ENCODE measurements at places on chromosomes 11 and 22.

- DNase-seq, result no peak
Measured at GRCh38 chr22:25508161-25508560, 56.3 kb upstream of the GRK3 start.

DNA sequence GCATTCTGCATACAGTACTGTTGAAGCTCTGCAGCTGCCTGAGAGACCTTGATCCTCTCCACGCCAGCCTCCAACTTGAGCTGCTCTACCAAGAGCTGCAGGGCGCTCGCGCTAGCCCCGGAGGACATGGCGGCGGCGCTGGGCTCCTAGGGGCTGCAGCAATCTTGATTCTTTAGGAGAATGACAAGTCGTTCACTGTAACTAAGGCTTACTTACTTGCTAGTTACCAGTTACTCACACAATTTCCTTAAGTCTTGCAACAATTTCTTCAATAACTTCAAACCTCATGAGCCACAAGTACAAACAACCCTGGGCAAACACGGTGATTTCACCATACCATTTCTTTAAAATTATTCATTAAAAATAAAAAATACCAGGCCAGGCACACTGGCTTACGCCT, 21.9 kb downstream of the SBF2 start:
- DNase-seq, result no peak

- DNase-seq, result no peak
Measured at GRCh38 chr11:76104285-76104684, 102.0 kb downstream of the WNT11 start.

DNA sequence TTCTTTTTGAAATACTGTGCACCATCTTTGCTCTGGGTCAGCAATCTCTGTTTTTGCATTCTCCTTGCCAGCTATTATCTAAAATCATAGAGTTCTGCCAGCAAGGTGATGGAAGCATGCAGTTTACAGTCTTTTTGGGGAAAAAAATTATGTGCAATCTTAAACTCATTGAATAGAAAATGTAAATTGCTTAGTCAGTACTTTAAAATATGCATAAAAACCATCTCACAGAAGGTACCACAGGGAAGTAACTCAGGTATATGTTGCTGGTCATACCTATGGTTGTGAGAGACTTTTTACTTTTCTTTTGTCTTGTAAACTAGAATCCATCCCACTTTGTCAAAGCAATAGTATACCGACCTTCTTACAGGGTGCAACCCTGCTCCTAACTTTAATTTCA, 469.8 kb upstream of the ANO3 start:
- DNase-seq, result no peak

- no peak for DNase-seq
Measured at GRCh38 chr11:83778596-83778995, 492.4 kb upstream of the CCDC90B start.

GRCh38 chr11:8746331-8746974, 63.9 kb downstream of the RPL27A start:
- DNase-seq, result no peak

- no peak for DNase-seq
Measured at GRCh38 chr22:25628494-25628893, 64.0 kb downstream of the GRK3 start.

- DNase-seq, result no peak
Measured at GRCh38 chr11:34603129-34604001, 17.5 kb upstream of the EHF start.

DNA sequence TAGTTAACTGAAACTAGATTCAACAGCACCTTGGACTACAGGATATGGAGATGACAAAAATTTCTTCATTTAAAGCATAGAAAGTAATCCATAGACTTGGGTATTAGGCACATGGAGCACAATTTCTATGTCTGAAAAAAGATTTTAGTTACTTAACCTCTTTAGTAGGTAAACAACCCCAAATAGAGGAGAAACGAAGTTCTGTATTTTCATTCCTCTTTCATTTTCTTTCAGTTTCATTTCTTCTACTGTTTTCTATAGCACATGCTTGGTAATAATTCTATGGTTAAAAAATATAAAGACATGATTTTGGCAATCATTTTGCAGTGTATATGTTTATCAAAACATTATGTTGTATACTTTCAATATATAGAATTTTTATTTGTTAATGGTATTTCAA, 99.5 kb downstream of the CASP12 start:
- DNase-seq, result no peak

DNA sequence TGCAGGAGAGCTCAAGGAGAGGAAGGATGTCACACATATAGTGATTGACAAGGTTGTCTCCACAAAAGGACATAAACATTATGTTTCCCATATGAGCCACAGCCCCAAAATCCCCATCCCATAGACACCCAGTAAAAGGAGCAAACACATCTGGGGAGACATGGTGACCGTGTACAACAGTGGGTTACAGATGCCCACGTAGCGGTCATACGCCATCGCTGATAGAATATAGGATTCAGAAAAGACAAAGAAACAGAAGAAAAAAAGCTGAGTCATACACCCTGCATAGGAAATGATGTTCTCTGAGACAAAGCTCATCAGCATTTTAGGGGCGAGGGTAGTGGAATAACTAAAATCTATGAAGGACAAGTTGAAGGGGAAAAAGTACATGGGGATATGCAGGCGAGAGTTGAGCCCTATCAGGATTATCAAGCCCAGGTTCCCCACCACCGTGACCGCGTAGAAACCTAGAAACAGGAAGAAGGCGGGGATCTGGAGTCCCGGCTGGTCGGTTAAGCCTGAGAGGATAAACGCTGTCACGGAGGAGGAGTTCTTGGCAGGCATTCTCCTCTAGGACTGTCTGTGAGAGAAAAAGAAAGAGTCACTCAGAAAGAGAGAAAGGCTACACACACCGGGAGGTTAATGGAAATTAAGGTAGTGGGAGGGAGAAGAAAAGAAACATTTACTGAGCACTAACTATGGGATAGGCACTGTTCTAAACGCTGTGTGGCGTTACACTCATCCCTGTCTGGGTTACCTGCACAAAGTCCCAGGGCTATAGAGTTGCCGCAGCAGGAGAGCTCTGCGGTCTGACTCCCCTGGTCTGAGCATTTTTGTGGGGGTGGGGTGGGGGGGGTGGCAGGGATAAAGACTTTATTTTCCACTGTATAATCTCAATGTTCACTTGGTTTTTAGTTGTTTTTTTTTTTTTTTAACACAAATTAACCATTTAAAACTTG, 36.1 kb upstream of the OR8B8 start:
- DNase-seq, result no peak

GRCh38 chr22:49362211-49362839, 465.3 kb downstream of the BRD1 start:
- no peak for DNase-seq

DNA sequence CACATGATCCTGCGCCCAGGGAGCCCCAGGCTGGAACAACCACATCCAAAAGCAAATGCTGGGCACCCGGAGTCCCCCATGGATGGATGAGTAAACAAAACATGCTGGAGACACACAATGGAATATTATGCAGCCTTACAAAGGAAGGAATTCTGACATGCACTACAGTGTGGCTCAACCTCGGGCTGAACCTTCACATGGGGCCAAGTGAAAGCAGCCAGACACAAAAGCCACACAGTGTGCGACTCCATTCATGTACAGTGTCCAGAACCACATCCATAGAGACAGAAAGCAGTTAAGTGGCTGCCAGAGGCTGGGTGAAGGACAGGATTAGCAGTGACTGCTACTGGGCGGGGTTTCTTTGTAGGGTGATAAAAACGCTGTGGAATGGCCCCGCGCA, 10.1 kb downstream of the POLR3H start:
- DNase-seq, result no peak

- DNase-seq, result no peak
Measured at GRCh38 chr11:47552056-47552565, 821 bp downstream of the CELF1 start.

DNA sequence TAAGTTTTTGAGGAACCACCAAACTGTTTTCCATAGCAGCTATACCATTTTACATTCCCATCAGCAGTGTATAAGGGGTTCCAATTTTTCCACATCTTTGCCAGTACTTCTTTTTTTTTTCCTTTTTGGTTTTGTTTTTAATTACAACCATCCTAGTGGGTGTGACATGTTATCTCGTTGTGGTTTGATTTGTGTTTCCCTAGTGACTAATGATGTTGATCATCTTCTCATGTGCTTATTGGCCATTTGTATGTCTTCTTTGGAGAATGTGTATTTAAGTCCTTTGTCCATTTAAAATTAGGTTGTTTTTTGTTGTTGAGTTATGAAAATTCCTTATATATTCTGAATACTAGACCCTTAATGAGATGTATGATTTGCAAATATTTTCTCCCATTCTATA, 59.3 kb downstream of the STIM1 start:
- DNase-seq, result no peak

DNA sequence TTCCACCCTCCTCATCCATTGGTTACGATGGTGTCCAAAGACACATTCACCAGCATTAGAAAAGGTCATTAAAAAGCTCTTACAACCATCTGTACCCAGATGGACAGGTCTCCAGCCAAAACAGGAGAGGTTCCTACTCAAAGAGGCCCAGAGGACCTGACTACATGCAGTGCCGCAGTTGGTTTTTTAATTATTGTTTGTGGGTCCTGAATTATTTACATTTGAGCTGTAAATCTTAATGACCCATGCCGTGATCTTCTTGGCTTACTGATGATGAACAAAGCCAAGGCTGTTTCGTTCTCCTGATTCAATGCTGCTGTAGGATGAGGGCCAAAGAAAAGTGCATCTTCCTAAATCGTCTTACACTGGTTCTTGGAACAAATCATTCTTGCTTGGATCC, 83.7 kb downstream of the CADM1 start:
- no peak for DNase-seq

DNA sequence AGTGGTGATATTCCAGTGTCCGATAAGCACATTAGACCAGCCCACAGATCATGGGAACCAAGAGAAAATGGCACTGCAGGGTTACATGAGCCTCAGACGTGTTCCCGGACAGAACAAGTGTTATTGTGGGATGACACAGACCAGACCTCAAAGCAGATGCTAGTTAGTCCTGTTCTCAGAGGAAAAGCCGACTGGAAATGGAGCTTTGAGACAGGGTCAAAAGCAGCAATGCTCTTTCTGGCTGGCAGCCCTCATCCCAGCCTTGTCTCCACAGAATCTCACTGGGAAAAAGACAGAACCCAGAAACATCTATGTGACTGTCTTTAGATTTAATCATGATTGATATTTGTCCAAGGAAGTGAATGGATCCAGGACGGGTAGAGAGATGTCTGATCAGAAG, 506.8 kb downstream of the INSC start:
- DNase-seq, result no peak

DNA sequence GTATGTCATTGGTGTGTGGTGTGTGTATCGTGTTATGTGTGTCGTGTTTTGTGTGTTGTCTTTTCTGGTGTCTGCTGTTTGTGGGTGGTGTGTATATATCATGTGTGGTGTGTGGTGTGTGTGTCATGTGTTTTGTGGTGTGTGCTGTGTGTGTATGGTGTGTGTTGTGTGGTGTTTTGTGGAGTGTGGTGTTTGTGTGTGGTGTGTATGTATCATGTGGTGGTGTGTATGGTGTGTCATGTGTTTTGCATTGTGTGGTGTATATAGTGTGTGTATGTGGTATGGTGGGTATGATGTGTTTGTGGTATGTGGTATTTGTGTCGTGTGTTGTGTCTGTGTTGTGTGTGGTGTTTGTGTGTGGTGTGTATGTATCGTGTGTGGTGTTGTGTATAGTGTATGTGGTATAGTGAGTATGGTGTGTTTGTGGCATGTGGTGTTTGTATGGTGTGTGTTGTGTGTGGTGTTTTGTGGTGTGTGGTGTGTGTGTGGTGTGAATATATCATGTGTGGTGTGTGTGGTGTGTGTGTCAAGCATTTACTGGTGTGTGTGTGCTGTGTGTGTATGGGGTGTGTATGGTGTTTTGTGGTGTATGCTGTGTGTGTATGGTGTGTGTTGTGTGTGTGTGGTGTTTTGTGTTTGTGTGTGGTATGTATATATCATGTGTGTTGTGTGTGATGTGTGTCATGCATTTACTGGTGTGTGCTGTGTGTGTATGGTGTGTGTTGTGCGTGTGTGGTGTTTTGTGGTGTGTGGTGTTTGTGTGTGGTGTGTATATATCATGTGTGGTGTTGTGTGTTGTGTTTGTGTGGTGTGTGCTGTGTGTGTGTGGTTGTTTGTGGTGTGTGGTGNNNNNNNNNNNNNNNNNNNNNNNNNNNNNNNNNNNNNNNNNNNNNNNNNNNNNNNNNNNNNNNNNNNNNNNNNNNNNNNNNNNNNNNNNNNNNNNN, 12.7 kb downstream of the PIM3 start:
- no peak for DNase-seq

DNA sequence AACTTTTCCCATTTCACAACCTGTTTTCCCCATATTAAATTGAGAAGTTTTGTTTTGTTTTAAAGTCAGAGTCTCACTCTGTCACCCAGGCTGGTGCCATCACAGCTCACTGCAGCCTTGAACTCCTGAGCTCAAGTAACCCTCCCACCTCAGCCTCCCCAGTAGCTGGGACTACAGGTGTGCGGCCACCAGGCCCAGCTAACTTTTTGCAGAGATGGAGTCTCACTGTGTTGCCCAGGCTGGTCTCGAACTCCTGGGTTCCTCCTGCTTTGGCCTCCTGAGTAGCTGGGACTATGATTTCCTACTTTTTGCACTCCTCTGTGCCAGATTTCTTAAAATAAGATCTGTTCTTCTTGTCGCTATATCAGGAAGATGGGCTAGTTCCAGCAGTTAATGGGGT, 44.9 kb downstream of the GNB1L start:
- DNase-seq, result no peak

GRCh38 chr11:111734954-111735261, 31.3 kb downstream of the PPP2R1B start:
- DNase-seq, result no peak

- no peak for DNase-seq
Measured at GRCh38 chr11:43709689-43710088, 29.2 kb downstream of the HSD17B12 start.

DNA sequence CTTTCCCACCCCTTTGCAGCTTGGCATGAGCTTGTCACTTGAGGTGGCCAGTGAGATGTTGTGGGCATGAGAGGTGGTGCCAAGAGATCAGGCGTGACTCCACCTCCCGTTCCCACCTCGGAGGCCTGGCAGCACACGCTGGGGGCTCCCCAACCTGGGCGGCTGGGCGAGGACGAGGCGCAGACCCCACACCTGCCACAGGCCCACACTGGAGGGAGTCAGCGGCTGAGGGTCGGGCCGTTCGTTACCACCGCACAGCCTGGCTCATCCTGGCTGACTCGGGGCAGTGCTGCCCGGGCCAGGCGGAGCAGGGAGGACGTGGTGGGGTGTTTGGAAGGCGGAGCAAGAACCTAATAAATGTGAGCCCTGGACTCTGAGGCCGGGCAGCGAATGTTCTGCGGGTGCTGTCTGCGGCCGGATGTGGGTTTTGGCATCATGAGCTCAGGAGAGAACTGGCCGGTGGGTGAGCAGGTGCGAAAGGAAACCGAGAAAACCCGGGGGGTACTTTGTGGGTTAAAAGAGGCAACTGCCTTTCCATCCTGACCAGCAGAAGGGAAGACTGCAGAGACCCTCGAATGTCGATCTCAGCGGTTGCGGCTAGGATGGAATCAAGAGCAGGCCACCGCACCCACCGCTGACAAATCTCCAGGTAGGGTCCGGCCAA, 10.2 kb upstream of the IFITM3 start:
- no peak for DNase-seq
